ENCODE measurements at places on chromosomes 6 and 20. TPM values are rescaled to one million over a fixed set of nuclear protein-coding genes. Genes with fewer than 3 reads are reported as not detected.

The PPIL6 gene
- polyA plus RNA-seq = 8.7 TPM

The FAM209A gene
- not detected for polyA plus RNA-seq

The PDYN gene
- 1.2 TPM for polyA plus RNA-seq

The CCR6 gene
- polyA plus RNA-seq = not detected

The UST gene
- polyA plus RNA-seq = 6.5 TPM

The ZC2HC1B gene
- not detected for polyA plus RNA-seq

The BTNL2 gene
- polyA plus RNA-seq = not detected

The RIN2 gene
- 18.4 TPM for polyA plus RNA-seq

The SLC2A10 gene
- polyA plus RNA-seq = 7.8 TPM

The MDFI gene
- 27.9 TPM for polyA plus RNA-seq

Data from cardiac muscle cell (in vitro differentiated cells and primary cell).